CD4-positive, alpha-beta T cell (primary cell): ENCODE measurements at places on chromosomes 4 and X.

DNA sequence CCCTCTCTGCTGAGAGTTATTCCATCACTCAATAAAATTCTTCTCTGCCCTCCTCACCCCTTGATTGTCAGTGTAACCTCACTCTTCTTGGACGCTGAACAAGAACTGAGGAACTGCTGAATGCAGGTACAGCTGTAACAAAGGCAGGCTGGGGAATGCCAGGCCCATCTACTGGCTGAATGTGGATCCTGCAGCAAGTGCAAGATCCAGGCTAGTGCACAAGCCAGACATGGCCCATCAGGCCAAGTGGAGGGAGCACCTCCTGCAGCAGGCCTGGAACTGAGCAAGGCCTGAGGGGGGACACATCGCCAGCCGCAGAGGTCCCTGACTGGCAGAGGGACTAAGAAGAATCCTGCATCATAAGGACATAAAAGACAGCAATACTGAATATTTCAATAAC is 411.8 kb upstream of the PCDH10 start:
- no peak for DNase-seq

DNA sequence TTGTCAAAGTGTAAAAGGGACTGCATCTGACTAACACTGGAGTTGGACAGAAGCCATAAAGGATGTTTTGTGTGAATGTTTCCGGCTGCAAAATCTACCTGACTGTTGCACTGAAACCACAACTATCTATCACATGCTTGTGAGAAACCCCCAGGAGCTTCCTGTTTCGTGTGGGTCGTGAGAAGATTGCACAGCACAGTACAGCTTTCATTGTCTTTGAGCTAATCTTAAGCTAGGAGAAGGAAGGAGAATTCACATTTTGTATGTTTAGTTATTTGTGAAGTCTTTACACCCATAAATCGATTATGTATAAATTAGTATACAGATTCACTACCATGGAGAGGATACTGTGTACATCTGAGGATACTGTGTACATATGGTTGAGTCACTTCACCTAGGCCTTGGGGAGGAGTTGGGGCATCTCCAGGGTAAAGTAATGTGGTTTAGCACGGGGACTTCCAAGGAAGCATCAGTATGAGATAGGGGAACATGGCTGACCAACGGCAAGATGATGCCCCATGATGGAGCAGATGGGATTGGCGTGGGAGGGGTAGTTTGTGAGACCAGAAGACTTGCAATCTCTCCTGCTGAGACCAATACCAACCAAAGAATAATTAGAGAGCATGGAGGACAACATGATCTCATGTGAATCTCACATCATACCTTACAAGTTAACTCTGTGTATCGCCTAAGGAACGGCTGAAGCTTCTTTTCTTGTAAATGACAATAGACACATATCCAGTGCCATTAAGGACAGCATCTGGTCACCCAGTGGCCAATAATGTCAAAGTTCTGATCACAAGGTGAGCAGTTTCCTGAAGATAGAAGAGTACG is 43.1 kb upstream of the FAM9C start:
- no peak for DNase-seq

DNA sequence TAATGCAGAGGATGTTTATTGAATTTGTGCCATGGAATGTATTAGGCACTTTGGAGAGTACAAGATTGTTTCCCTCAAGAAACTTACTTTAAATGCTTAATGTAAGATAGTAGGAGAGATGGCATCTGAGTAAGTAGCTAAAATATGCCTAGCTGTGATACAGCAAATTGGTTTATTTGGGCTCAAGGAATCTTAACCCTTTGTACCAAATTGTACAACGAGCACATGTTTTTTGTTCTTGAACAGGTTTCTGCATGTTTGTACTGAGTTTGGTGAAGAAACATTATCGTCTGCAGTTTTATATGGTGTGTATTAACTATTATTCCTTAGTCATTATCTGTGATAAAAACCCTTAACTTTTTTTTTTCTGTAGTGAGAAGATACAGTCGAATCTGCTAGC is 48.6 kb downstream of the CDS1 start:
- DNase-seq, result no peak

DNA sequence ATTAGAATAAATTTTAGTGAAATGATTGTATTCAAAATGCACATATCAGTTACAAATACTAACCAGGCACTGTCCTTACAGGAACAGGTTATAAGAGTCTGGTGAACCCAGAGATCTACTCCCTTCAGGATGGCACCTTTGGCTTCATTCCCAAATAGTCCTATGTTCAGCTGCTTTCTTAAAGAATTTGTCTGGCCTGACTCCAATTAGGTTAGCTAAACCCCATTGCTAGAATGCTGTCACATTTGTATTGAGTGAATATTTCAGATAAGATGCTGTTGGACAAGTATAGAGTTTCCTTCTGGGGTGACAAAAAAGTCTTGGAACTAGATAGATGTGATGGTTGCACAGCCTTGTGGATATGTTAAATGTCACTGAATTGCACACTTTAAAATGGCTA is 69.4 kb downstream of the EFHC2 start:
- DNase-seq, result no peak

GRCh38 chr4:3911252-3911856 is 145.2 kb downstream of the ADRA2C start:
- DNase-seq, result no peak

DNA sequence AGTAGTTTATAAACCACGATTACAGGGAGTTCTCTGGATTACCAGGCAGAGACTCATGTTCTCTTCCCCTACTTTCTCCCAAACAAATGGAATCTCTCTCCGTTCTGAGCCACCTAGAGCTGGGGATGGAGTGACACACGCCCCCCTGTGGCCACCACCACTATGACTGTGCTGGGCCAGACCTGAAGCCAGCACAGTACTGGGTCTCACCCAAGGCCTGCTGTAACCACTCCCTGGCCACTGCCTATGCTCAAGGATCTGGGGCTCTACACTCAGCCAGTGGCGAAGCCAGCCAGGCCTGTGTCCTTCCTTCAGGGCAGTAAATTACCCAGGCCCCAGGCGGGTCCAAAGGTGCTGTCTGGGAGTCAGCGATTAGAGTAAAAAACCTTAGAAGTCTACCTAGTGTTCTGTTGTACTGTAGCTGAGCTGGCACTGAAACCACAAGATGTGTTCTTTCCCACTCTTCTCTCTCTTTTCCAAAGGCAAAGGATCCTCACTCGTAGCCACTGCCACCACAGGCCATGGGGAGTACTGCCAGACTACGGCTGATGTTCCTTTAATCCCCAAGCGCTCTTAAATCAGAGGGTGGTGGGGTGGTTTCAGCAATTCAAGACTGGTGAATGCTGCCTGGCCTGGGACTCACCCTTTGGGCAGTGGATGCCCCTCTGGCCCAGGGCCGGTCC is 412.2 kb upstream of the ARX start:
- DNase-seq, result no peak

DNA sequence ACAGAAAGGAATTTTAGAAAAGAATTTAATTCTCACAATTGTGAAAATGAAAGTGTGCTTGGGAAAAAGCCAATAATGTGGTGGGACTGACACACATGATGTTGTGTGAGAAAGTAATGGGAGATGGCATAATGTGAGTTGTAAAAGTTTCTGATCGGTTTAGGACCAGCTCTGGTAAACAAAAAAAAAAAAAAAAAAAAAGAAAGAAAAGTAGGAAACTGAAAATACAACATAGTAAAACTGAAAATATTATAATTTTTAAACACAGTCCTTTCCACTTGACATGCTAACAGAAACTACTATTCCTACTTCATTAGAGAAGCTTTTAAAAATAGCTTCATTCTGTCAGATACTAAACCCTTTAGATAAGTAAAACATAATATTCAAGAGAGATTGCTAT is 28.2 kb downstream of the RAP1GDS1 start:
- DNase-seq, result no peak
